ENCODE measurements at places on chromosomes 1 and 21.

GRCh38 chr1:155984341-155984740, 6.0 kb upstream of the ARHGEF2 start:
- no peak for DNase-seq
- no peaks in the 10 kb centered on the region for H3K36me3 ChIP-seq
- peaks cover 23% of the 10 kb centered on the region for H3K4me1 ChIP-seq
- H3K27ac ChIP-seq = peak overlapping the region; percentile 73

DNA sequence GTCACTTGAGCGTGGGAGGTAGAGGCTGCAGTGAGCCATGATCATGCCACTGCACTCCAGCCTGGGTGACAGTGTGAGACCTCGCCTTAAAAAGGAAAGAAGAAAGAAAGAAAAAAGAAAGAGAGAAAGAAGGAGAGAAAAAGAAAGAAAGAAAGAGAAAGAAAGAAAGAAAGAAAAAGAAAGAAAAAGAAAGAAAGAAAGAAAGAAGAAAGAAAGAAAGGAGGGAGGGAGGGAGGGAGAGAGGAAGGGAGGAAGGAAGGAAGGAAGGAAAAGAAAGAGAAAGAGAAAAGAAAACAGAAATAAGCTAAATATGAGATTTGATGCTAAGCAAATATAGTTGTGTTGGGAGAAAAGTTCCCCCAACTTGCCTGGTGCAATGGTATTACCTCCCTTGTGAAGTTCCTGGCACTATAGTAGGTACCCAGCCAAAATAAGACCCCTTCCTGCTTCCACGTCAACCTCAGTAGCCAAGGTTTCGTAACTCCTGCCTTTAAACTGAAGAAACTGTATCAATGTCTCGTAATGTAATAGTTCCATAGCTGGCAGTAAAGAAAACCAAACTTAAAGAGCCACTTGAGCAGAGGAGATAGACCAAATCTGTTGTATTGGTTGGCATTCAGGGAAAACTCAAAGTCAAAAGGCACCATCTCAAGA, 88.1 kb upstream of the HNRNPU start:
- no peak overlapping the region for H3K27ac ChIP-seq
- H3K36me3 ChIP-seq = no peaks in the 10 kb centered on the region
- no peaks in the 10 kb centered on the region for H3K27me3 ChIP-seq
- H3K4me3 ChIP-seq = no peak overlapping the region
- H3K4me1 ChIP-seq = no peaks in the 10 kb centered on the region

DNA sequence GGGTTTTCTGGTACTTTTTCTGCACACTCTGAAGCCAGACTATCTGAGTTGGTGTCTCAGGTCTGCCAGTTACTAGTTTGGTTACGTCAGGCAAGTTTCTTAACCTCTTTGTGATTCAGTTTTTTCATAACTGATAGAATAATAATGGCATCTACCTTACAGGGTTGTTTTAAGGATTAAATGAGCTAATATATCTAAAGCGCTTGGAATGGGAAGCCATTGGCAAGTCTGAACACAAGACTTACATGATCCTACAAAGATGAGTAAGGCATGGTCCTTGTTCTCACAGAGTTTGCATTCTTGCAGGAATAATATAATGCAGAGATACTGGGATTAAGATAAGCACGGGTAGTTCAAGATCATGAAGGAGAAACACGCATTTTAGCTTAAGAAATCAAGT, 9.2 kb upstream of the DENND2D start:
- DNase-seq = no peak
- no peaks in the 10 kb centered on the region for H3K27me3 ChIP-seq
- no peaks in the 10 kb centered on the region for H3K36me3 ChIP-seq
- H3K27ac ChIP-seq = no peak overlapping the region
- no peak overlapping the region for H3K4me3 ChIP-seq

- H3K4me1 ChIP-seq = peaks cover 11% of the 10 kb centered on the region
- H3K4me3 ChIP-seq = no peak overlapping the region
- no peak for DNase-seq
- no peaks in the 10 kb centered on the region for H3K27me3 ChIP-seq
Observed at GRCh38 chr1:201681375-201681774, 142.4 kb downstream of the NAV1 start.

DNA sequence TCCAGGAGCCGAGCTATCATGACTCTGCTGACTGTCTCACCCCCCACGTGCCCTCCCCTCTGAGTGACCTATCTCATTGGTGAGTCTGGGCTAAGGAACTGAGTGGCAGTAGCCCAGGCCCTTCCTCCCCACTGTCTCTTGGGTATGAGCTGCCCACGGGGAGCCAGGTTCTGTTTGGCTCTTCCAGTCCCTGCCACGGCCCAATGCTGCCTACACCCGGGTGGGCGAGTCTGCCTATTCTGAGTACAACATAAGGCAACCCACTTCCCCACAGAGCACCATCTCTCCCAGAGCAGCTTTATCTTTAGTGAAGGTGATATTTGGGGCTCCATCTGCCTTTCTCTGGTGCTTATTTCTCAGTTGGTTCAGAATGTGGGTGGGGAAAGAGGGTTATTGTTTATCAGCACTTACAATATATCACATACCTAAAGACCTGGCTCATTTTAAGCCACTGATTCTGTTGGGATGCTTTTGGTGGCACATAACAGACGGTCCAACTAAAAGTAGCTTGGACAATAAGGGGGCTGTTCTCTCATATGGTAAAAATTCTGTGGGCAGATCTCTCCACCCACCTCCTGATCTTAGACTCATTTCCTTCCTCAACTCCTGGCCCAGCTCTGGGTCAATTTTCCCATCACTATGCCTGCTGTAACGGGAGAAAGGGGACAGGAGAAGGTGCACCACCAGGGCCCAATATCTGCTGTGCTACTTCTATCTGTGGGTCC, 27.7 kb upstream of the VWA5B1 start:
- no peak overlapping the region for H3K27ac ChIP-seq
- H3K4me3 ChIP-seq = no peak overlapping the region
- peaks cover 5% of the 10 kb centered on the region for H3K4me1 ChIP-seq
- no peak for DNase-seq

DNA sequence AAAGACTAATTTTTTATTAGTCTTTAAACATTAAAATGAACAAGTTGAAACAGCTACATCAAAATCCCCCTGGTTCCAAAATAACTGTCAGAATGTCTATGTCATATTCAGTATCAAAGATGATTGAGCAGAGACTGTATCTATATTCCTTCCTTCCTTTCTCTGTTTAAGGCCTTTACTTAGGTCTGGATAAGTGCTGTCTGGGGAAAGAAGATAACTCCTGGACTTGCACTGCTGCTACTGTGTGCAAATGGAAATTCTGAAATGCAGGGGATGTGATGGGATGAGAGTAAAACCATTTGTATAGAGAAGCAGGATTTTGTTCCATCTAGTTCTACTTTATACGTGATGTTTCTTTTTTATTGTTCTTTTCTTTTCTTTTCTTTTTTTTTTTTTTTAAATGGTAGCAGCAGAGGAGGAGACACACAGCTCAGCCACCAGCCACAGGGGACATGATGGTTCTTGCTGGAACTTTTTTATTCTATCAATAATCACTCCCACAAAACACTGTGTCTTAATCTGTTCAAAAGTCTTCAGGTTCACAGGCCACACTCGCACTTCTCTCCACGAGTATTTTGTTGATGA, 33.6 kb upstream of the FOXE3 start:
- H3K36me3 ChIP-seq = peaks cover 4% of the 10 kb centered on the region
- no peak overlapping the region for H3K4me3 ChIP-seq
- H3K27me3 ChIP-seq = no peaks in the 10 kb centered on the region
- no peaks in the 10 kb centered on the region for H3K4me1 ChIP-seq
- no peak overlapping the region for H3K27ac ChIP-seq
- no peak for DNase-seq

DNA sequence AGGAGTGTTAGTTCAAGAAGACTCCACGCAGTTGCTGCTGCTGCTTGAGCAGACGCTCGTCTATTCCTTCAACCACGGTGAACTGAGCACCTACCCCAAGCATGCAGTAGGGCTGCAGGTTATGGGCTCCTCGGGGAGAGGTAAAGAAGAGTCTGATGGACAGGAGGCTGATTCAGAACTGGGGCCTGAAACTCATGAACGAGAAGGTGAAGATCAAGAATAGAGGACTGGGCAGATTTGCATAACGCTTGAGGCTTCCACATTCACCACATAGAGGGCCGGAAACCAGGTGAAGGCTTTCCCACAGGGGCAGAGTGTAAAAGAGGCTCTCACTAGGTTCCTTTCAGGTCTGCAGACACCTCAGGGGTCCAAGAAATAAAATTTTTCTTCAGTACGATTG, 9.1 kb downstream of the ABCA4 start:
- peaks cover 4% of the 10 kb centered on the region for H3K4me1 ChIP-seq
- no peak overlapping the region for H3K27ac ChIP-seq
- H3K36me3 ChIP-seq = no peaks in the 10 kb centered on the region

DNA sequence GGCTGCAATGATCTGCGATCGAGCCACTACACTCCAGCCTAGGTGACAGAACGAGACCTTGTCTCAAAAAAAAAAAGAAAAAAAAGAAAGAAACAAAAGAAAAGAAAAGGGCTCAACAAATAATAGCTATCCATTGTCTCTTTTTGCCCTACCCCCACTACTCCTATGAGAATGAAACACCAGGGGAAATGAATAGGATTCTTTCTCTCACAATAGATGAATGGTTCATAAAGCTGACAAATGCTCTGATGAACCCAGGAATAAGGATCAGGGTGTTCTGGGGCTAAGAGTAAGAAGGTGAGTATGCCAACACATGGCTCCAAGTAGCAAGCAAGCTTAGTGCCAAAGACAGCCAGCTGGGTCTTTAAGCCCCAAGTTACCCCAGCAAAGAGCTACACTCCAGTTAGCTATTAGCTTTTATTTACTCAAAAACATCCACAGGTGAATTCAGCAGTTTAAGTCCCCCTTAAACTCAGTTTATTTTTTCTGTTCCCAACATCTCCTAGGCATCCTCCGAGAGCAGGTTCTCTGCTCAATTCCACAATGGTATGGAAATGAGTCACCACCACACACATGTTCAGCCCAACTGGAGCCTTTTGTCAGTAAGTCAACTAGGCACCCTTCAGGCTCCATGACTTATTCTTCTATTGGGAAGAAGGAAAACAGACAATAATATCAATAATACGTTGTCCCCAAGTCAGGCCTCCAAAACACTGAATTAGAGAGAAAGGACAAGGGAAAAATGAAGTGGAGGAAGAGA, 4.2 kb downstream of the ADORA3 start:
- no peaks in the 10 kb centered on the region for H3K4me1 ChIP-seq
- H3K27me3 ChIP-seq = no peaks in the 10 kb centered on the region
- no peak overlapping the region for H3K27ac ChIP-seq

DNA sequence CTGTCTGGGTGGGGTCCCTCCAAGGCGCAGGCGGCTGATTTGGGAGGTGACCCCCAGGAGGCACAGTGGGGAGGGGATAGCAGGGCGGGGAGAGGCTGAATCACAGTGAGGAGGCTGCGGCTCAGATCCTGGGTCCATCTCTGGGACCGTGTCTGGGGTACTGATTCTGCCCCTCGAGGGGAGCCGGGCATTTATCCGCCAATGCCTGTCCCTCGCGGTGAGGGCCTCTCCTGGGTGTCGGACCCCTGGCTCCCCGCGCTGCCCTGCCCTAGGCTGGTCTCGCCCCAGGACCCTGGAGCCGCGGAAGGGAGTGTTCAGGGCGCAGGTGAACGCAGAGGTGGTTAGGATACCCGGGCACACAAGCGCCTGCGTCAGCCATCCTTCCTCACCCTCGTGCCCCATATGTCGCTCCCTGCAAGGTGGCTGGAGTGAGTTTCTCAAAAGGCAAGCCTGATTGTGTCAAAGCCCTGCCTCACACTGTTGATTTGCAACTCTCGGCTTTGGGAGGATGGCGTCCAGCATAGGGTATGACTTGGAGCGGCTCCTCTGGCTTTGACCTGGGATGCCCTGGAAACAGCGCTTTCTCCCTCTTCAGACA, 530.9 kb downstream of the PTPRU start:
- H3K4me1 ChIP-seq = no peaks in the 10 kb centered on the region
- no peak for DNase-seq

GRCh38 chr1:31708324-31708723, 4.5 kb upstream of the COL16A1 start:
- no peaks in the 10 kb centered on the region for H3K36me3 ChIP-seq
- peaks cover 3% of the 10 kb centered on the region for H3K27me3 ChIP-seq
- peaks cover 12% of the 10 kb centered on the region for H3K4me1 ChIP-seq
- no peak overlapping the region for H3K4me3 ChIP-seq
- no peak overlapping the region for H3K27ac ChIP-seq

DNA sequence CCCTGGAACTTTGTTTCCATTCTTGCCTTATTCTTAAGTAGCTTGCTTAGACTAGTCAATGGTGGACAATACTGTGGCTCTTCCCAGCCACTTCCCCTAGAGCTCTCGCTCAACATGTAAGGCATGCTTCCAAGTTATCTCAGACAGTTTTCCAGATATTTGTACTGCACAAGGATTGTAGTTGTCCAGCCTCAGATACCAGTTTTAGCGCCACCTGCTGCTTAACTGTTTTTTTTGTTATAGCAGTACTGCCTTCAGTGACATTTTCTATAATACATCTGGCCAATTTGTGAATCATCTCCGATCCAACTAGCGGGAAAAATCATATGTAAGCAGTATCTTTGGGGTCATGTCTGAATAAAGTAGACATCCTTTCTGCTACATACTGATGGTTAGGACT, 346.7 kb upstream of the ADGRL4 start:
- peak; percentile 60 for DNase-seq
- no peaks in the 10 kb centered on the region for H3K36me3 ChIP-seq
- no peak overlapping the region for H3K27ac ChIP-seq
- H3K4me3 ChIP-seq = no peak overlapping the region
- no peaks in the 10 kb centered on the region for H3K27me3 ChIP-seq

- peaks cover 9% of the 10 kb centered on the region for H3K4me1 ChIP-seq
- peak overlapping the region; percentile 94 for H3K27ac ChIP-seq
- DNase-seq = peak; percentile 72
- H3K4me3 ChIP-seq = peak overlapping the region; percentile 66
- peaks cover 30% of the 10 kb centered on the region for H3K36me3 ChIP-seq
Observed at GRCh38 chr1:226063224-226063976, 884 bp downstream of the H3-3A start.

DNA sequence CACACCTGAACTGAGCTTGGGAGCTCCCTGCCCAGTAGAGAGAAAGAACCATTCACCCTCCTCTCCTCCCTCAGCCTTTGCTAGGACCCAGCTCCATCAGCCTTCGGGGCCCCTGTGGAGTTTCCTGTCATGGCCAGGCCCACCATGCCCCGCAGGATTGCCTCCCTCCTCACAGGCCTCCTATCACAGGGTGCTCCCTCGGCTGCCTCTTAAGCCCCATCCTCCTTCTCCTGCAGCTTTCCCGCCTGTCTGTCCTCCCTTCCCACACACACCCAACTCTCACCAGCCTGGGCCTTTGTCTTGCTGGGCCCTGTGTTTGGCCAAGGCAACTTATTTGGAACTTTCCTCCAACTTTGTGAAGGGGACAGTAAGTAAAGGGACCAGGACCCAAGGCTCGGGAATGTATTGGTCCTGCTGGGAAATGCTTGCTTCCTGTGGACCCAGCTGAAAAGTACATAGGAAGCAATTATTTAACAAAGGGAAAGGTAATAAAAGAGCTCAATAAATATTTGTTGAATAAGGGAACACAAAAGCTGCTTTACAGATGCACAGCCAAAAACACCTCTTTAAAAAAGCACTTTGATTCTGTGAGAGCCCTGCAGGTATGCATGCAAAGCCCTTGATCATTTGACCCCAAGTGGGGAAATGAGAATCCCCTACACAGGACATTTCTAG, 31.6 kb upstream of the TENT5C start:
- H3K27me3 ChIP-seq = no peaks in the 10 kb centered on the region
- no peak overlapping the region for H3K4me3 ChIP-seq
- no peak overlapping the region for H3K27ac ChIP-seq
- DNase-seq = no peak
- H3K4me1 ChIP-seq = peaks cover 13% of the 10 kb centered on the region

- H3K4me3 ChIP-seq = no peak overlapping the region
- H3K4me1 ChIP-seq = peaks cover 43% of the 10 kb centered on the region
- no peaks in the 10 kb centered on the region for H3K36me3 ChIP-seq
Observed at GRCh38 chr1:152108882-152109222, 6.4 kb downstream of the TCHH start.

Measured in lung (tissue), 17 donors.